ENCODE measurements at places on chromosomes 11 and 22.

- no peak for DNase-seq
Observed at GRCh38 chr11:695288-695537, 191 bp upstream of the DEAF1 start.

GRCh38 chr22:42747701-42748513, 27.2 kb upstream of the A4GALT start:
- DNase-seq, result no peak

DNA sequence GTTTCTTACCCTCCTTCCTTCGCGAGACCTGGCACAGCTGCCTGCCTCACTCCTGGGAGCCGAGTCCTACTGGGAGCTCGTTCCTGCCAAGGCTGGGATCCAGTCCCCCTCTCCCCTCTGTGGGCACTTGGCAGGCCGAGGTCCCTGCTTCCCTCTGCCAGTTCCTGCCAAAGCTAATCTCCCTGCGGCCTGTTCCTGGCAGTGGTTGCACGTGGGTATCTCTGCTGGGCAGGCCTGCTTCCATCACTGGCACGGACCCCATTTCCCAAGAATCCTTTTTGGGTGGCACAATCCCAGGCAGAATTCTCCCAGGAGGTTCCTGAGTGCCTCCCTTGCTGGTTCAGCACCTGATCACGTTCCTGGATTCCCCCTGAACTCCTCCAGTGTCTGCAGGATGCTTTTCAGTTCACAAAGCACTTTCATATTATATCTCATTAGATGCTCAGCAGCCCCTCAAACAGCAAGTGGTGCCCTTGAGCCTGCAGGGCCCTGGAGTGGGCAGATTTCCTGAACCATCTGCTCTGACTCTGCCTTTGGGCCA, 96.5 kb downstream of the RRM1 start:
- DNase-seq, result no peak

GRCh38 chr22:20223421-20224255, 44.5 kb downstream of the RTN4R start:
- no peak for DNase-seq

DNA sequence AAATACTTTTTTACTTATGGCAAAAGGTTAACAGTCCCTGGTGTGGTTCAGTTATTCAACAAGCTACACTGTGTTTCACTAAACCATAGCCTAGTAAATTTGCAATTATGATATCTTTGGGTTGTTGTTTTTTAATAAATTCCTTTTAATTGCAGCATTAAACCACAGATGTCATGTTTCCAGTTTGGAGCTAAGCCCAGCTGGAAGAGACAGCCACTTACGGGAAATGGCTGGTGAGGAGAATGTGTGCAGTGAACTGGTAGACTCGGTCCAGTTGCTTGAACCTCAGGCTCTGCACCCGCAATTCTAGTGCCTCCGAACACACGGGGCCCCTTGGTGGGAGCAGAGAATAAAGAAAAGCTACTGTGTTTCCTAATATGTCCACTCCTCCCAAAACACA, 70.8 kb downstream of the WNT11 start:
- DNase-seq, result no peak

DNA sequence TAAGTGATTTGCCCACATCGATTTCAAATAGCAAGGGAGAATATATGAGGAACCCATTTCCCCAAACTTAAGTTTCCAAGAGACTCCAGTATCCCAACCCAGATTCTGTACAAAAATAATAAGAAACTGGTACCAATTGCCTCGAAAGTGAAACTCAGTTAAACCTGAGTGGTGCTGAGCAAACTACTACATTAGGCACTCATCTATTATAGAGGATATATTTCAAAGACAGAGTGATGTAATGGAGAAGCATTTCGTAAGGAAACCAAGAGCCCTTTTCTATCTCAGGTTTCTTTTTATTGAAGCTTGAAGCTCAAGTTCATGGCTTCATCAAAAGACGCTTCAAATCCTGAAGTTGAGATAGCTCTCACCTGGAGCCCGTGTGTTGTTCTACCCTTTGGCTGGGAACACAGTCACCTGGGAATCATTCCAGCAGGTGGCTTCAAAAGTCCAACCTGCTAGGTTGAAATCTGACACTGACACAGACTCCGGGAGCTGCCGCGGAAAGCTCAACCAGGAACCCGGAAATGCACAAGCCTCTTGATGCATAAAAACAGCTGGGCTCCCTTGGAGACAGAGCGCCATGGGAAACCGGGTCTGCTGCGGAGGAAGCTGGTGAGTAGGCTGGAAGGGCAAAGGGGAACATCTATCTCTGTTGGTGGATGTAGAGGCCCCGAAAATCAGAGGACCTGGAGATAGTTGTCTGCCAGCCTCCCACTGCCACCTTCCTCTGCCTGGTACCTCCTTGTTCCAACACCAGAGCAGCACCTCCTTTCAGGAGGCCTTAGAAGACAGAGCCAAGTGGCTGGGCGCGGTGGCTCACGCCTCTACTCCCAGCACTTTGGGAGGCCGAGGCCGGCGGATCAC, at the start of gene C11orf52:
Gene C11orf52, plus strand, starts transcription at position 524 of the 867 bp plus-strand sequence. Its CDS starts 60 bp downstream, at position 584.
- no peak for DNase-seq

DNA sequence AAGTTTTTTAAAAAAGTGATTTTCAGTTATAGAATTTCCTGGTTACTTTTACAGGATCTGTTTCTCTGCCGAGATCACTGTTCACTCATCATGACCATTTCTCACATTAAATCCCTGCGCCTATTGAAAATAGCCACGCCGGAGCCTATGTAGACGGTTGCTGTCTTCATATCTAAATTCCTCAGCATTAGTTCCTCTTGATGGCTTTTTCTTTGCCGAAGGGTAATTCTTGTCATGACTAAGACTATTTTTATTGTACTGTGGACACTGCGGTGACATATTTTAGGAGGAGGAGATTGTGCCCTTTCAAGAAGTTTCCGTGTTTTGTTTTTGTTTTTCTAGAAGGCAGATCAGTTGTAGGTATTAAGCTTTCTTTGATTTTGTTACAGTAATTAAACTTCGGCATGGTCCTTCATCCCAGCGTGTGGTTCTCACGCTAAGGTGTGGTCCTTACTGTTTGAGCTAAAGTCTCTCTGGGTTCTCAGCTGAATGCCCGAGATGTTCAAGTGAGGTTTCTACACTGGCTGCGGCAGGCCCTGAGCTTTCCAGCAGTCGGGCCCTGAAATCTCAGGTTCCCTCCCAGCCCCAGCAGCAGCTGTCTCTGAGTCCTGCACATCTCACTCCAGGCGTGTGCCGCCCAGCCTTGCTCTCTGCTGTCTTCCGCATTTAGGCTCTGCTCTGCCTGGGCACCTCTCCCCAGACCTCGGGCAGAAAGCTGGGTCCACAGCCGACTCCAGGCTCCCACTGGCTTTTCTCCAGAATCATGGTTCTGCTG, 1110.5 kb downstream of the TBC1D22A start:
- no peak for DNase-seq

- DNase-seq, result peak; percentile 92
Observed at GRCh38 chr11:67240576-67241389, 25.5 kb upstream of the GRK2 start.

GRCh38 chr22:37126383-37126782, 16.9 kb upstream of the TMPRSS6 start:
- DNase-seq, result peak; percentile 32

DNA sequence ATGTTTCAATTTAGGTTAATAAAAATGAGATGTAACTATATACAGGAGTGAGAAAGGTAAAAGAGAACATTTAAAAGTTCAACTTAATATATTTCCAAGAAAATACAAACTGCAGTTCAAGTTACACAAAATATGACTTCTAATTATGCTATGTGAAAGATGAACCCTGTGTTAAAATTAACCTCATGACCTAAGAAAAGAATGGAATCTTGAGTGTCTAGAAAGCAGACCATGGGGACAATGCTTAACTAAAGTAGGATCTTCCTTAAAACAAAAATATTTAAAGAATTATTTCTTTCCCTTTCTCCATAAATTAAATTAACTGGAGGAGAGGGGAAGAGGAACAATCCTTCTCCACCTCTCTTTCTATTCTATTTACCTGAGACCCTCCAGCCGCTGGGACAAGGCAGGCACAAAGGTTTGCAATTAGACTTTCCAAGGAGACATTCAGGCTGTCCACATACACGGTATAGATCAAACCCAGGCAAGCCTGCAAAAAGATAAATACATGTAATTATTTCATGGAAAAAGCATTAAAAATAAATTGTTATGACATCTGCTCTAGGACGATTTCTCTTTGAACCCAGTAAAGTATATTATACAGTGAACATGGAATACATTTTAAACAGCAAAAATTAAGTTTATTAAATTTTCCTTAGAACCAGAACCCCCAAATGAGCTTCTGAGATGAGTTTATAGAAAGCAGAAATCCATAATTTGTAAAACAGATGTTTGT, 264.5 kb downstream of the SBF2 start:
- DNase-seq, result no peak

DNA sequence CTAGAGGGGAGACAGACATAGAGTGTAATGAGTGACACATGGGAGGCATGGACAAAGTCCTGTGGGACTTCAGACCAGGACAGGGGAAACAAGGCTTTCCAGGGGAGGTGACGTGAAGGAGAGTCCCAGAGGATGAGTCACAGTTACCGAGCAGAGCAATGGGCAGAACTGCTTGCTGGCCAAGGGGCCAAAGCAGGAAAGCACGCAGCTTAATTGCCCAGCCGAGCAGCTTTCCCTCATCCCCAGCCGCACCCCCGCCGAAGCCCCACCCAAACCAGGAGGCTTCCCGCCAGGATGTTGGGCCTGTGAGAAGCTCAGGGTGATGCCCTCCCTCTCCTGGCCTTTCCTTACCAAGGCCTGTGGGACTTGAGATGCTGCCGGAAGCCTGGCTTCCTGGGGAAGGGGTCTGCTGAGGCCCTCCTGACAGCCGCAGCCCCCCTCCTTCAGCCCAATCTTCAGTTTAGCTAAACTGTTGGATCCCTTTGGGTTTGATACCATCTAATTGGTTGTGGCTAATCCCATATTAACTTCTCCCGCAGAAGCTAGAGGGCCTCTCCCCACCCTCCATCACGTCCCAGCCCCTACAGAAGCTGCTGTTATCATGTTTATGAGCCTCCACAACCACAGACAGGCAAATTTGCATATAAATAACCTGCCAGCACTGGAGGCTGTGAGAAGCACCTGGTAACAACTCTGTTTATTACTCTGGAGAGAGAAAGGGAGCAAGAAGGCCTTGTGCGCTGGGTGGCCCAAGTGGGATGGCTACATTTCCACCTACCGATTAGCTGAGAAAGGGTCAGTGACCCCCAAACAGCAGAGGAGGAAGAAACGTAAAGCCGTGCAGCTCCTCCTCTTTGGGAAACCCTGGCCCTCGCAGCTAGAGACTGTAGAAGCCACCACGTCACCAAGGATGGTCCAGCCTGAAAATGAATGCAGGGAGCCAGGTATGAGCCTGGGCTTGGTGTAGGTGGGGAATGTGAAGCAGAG, 80.0 kb downstream of the TRIM29 start:
- DNase-seq, result no peak

DNA sequence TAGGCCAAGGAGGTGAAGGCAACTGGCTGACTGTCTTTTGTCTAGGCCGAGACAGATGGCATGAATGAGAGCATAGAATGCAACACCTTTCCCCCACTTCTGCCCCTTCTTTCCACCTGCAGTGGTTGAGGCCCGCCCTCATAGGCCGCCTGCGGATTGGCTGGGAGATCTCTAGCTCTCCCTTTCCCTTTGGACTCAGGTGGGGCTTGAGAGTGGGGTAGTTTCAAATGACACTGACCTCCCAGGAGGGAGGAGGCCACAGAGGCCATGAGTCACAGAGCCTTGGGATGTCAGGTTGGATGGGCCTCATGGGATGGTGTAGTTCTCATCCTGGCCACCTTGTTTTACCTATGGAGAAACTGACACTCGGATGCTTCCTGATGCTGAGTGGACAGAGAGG, 9.1 kb downstream of the MICAL2 start:
- DNase-seq, result no peak

GRCh38 chr22:43008509-43008908, 6.4 kb downstream of the PACSIN2 start:
- DNase-seq, result no peak

DNA sequence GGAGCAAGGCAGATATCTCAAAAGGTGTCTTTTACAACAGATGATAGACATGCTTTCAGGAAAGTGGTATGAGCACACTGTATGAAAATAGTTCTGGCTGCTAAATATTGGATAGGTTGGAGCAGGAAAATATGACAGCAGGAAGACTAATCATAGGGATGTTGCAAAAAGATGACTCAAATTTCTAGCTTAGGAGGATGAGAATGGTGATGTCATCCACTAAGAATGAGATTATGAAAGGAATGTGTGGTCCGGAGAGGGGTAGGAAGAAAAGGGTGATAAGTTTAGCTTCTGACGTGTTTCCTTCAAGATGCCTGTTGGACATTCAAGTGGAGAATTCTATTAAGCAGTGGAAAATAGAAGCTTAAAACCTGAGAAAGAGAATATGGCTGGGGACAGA, 46.4 kb downstream of the RCN1 start:
- DNase-seq, result no peak

DNA sequence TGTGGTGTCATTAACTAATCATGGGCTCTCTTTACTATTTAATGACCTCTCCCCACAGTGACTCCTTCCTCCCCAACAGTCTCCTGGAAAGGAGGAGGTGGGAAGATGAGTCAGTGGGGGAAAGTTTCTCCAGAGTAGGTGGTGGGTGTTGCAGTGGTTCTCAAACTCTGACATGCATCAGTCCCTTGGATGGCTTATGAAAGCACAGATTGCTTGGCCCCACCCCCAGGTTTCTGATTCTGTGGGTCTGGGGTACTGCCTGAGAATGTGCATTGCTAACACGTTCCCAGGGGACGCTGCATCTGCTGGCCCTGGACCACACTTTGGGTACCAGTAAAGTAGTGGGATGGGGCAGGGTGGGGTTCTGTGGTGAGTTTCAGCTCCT, 9.8 kb downstream of the CD82 start:
- peak; percentile 62 for DNase-seq

DNA sequence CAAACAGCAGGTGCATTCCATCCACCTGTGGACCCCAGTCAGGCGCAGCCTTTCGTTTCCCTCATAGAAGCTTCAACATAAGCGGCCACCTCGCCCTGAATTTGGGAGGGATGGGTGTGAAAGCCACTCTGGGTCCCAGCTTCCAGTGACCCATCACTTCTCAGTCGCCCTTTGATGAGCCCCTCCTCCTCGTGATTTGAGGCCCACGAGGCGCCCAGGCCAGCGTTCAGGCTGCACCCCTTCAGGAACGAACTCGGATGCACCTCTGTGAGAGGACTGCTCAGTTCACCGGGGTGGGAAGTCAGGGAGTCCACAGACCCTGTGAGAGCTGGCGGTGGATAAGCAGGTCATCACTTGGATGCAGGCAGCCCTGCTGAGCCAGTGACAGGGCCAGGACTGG, 1118.2 kb downstream of the BRD1 start:
- DNase-seq, result no peak

Measured in activated CD4-positive, alpha-beta T cell treated with anti-CD3 and anti-CD28 coated beads, Interleukin-2, Interleukin-6, amounts not matched to agents 100 ng/mL and 50 ng/mL, durations not matched to agents 16 hours and 8 hours (primary cell).